Activated CD4-positive, alpha-beta T cell treated with anti-CD3 and anti-CD28 coated beads, Interleukin-2, amount 50 U/mL, for 16 hours (primary cell): ENCODE measurements at places on chromosomes 2 and 18.

DNA sequence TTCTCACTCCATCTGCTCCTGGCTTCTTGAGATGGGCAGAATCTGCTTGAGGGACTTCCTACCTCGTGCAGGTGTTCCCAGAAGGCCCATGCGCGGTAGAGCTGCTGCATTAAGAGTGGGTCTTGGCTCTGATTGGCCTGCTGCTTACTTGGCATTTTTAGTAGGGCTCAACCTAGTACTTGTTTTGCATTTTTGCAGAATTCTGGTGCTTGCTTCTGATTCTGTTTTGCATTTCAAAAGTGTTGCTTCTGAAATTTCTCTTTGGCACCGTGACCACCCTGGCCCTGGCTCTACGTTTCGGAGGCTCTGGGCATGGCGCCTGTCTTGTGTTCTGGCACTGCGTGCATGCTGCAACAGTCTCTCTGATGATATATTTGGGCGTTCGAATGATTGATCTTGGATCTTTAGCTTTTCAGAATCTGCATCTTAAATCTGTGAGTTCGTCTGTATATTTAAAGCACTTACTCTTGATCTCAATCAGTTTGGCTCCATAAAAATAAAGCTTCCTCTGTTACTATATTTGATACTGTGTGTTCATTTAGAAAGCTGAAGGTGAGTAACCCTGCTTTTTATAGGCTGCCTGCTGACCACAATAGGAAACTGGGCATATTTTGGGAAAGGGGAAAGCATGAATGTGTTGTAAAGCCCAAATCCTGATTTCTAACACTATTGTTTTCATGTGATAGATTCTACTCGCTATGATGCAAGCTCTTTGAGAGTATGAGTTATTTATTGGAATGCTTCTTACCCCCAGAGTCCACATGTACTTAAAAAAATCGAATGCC is 22.2 kb downstream of the EFR3B start:
- peak; percentile 7 for DNase-seq

DNA sequence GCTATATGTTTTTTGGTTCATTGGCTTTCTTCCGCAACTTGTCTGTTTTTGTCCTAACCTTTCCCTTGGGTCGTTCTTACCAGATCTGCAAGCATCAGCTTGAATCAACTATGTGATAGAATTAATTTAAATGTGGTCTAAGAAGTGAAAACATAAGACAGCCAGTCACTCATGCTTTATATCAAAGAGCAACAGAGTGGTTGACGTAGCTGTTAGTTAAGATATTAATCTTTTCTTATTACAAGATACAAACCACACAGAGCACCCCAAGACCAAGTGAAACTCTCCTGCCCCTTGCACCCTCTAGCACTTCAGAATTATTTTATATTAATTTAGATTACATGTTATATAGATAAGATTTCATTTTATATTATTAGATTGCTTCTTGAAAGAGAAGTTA is 15.2 kb downstream of the IL18RAP start:
- peak; percentile 44 for DNase-seq

DNA sequence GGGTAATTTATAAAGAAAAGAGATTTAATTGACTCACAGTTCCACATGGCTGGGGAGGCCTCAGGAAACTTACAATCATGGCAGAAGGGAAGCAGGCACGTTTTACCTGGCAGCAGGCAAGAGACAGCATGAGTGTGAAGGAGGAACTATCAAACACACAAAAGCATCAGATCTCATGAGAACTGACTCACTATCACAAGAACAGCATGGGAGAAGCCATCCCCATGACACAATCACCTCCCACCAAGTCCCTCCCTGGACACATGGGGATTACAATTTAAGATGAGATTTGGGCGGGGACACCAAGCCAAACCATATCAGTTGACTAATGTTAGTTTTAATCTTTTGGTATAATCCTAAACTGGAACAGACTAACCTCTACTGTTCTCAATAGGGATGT is 49.1 kb upstream of the CPO start:
- DNase-seq: no peak

- no peak for DNase-seq
Measured at GRCh38 chr2:232643147-232643425, 9.7 kb downstream of the EFHD1 start.

DNA sequence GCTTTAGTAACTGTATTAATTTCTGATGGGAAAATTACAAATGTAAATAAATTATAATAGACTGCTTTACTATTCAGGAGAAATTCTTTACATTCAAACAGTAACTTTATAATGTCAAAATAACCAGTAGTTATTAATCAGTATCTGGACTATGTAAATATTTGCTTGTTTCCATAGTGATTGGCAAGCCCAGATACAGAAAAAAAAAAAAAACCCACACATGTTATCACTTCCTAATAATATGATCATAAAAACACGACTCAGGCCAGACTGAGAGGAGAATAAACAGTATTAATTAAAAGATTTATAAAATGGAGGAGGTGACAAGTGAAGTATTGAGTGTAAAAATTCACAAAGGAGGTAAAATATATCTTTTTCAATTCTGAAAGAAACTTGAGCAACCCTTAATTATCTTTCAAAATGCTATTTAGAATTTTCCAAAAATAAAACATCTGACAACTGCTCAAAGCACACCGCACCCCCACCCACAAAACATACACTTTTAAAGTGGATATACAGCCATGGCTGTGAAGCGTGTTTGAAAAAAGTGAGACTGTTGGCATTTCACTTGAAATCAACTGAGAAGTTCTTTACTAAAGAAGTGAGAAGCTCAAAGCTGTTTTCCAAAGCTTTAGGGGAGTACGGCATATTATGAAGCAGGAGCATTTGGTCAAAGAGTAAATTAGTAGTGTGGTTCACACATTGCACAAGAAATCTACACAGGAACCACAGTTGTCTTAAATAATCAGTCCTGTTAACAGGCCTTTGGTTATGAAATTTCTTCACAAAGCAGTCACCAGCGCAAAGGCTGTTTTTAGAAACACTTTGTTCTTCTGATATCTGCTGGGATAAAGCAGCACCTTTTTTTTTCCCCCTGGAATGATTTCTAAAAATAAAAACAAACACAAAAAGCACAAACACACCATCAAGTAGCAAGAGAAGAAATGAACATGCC is 475.8 kb downstream of the TXNL1 start:
- DNase-seq: no peak

DNA sequence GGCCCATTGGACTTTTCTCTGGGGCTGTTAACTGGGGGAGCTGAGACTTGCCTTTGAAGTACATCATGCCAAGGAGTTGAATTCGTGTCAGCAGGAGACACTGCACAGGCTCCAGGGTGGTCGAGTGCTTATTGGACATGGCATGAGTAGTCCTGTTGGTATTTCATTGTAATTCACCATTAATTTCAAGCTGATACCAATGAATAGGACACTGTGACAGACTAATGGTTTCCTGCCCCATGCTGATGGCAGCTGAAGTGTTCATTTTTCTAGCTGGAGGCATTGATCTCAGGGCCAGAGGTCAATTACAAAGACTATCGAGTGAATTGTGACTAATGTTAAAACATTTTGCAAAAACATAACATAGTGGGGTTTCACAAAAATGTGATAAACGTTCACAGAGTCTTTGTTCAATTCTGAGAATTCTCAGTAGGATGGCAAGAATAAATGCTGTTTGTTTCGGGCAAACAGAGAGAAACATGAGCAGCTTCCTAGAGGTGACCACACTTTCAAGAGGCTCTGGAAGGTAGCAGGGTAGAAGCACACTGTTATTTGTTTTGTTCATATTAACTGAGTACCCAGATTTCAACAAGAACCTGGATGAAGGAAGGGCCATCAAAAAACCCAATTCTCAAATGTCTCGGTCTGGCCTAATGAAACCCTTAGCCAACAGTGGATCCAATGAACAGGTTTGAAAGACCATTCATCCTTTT is 90.6 kb upstream of the ARL4C start:
- no peak for DNase-seq

DNA sequence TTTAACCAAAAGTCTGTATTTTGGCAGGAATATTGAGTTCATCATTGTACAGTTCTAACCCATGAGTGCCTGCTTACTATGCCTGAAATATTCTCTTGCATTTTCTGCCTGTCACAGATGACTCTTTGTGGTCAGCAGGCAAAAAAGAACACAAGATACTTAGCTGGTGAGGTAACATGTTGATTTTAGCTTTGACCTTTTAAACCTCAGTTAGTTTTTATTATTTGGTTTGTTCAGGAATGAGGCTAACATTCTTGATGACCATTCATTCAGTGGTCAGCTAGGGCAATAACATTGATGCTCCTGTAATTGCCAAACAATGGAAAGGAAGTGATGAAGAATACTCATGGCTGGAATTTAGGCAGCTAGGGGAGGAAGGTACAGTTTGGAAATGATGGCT is 491.2 kb downstream of the PIK3C3 start:
- no peak for DNase-seq

DNA sequence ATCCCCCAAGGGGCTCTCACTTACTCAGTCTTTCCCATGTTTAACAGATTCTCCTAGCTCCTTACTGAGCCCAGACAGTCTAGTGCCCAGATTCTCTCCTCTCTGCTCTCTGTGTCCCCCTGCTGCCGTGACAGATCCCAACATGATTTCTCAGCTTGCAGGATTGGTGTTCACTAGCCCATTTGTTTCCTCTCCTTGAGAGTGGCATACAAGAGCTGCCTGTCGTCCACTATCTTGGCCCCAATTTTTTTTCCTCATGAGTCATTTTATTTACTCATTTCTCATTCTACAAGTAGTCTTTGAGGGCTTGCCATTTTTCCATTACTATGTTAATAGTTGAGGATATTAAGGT is 199.9 kb upstream of the FN1 start:
- DNase-seq: no peak

DNA sequence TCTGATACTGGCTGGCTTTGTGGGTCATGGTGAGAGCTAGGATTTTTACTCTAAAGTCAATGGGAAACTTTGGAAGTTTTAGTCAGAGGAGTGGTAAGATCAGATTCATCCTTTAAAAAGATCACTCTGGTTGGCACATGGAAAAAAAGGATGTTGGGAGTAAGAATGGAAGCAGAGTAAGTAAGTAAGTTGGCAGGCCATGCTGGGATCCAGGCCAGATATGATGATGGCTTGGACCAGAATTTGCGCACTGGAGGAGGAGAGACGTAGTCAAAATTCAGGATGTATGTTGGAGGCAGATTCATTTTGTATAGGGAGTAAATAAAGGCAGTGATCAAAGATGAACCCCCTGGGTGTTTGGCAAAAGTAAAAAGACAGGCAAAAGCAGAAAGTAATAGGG is 283.3 kb upstream of the THSD7B start:
- DNase-seq: no peak

DNA sequence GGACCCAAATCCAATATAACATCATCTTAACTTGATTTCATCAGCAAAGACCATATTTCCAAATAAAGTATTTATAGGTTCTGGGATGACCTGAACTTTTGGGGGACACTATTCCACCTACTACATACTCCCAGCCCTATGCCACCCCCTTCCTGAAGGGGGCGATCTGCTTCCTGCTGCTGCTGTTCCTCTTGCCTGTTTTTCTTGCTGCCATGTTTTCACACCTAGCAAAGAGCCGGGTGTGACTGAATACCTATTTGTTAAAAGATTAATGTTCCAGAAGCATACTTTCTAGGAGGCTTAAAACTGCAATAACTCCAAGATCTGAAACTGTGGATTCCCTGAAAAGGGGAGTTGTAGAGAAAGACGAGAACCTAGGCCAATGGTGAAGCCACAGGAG is 89.7 kb downstream of the ICOS start:
- no peak for DNase-seq

GRCh38 chr18:58980991-58981390 is 116.3 kb downstream of the ZNF532 start:
- peak; percentile 36 for DNase-seq

- DNase-seq: no peak
Measured at GRCh38 chr2:219496825-219497494, 1.7 kb upstream of the GMPPA start.

GRCh38 chr2:239984421-239985194 is 40.5 kb downstream of the NDUFA10 start:
- DNase-seq: no peak

DNA sequence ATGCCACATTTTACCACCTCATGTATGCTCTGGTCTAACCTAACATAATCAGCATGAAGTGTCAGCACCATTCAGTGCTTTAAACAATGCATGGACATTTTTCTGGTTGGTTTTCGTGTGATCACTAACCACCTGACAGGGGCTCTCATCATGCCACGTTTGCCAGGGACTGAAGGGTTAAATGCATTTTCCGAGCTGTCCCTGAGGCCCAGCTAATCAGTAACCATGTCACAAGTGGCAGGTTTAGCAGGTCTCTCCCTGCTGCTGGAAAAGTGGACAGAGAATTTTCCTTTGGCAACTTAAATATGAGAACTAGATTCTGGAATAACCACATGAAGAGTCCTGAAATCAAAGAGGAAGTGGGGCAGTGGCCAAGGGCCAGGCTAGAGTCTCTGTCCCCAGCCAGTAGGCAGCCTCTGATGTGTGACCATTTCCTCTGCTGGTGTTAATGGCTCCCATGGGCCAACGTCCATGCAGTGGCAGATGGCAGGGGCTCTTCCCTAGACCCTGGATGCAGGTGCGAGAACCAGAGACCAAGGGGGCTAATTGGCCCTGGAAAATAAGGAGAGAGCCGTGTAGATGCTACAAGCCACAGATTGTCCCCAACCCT is 69.5 kb downstream of the TPGS2 start:
- no peak for DNase-seq

DNA sequence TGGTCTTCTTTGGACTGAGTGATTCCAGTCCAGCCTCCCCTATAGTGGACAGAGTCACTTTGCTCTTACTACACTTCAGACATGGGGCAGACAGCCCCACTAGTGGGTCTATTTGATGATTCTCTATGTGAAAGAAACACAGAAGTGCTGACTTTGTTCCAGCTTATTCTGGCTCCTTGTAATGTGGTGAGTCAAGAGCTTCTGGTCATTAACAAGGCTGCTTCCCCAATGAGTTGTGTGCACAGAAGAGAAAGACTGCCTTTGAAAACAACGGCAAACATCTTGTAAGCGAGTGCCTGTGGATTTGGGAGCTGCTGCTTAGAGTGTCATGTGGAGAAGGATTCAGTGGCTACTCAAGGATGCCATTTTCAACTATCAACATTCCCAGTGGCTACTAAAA is 39.1 kb downstream of the RMC1 start:
- DNase-seq: no peak

DNA sequence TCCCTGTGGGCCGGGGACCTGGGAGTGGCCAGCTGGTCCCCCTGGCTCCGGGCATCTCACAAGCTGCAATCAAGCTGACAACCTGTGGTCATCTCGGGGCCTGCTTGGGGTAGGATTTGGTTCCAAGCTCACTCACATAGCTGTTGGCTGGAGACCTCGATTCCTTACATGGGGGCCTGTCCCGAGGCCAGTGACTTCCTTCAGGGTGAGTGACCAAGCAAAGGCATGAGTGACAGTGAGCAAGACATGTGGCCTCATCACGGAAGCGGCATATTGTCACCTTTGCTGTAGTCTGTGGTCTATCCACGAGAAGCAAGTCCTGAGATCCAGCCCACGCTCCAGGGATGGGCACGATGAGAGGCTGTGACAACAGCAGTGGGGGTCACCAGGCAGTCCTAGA is 131.4 kb upstream of the ID2 start:
- no peak for DNase-seq

DNA sequence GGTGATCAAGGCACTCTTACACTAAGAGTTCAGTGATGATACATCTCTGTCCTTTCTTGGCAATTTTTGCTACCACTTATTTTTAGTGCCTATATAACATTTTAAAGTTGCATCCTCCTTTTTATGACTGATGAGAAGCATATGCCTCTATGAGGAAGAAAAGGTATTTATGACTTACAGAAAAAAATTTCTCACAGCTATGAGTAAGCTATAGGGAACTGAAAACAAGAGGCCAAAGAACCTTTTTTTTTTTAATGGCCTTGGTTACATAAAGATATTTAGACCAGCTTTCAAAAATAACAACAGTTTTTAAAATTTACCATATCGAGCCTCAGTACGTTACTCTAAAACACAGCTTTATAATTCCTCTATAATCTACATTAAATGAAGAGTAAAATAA is 21.3 kb downstream of the MBD5 start:
- no peak for DNase-seq
